ENCODE measurements at places on chromosomes 16 and 17.

GRCh38 chr16:56269811-56270684 lies 78.8 kb downstream of the GNAO1 start:
- DNase-seq, result no peak

DNA sequence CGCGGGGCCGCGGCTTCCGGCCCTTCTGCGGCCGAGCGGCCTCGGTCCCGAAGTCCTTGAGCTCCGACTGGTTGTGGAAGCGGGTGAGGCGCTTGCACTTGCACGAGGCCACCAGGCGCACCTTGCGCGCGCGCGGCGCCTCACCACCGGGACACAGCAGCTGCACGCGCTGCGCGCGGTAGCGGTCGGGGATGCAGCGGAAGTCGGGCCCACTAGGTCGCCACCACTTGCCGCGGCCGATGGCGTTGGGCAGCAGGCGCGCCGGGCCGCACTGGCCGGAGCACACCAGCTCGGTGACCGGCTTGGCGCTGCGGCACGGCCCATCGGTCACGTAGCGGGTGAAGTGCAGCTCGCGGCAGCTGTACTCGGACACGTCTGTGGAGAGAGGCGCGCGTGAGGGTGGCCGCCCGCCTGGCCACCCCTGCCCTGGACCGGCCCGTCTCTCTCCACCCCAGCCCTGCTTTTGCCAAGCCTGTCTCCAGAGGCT lies 3.2 kb downstream of the SOST start:
- DNase-seq, result no peak

GRCh38 chr17:79047291-79047920 lies 23.4 kb downstream of the C1QTNF1 start:
- DNase-seq, result no peak

GRCh38 chr17:72270273-72270924 lies 149.6 kb downstream of the SOX9 start:
- DNase-seq, result no peak

DNA sequence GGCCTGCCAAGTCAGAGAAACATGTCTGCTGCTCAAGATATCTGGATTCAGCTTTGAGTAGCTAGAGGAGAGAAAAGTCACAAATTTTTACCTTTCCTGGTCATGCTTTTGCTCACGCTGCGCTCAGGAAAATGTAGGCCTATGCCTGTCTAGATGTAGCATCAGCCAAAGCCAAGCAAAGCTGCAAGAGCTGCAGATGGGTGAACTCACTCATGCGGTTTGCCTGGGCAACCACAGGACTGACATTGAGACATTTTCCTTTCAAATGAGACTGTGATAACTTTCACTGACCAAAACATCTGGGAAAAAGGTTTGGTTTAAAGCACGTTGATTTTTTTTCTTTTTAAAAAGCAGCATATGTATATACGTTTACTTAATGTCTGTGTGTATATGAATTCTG lies 34.0 kb upstream of the NAGLU start:
- no peak for DNase-seq

GRCh38 chr17:83107656-83108048 lies 28.2 kb downstream of the METRNL start:
- DNase-seq, result no peak

GRCh38 chr16:25184771-25185170 lies 32.0 kb upstream of the AQP8 start:
- DNase-seq, result no peak
